Right lung (tissue), 10 donors: ENCODE measurements at places on chromosomes 1 and 21.

GRCh38 chr1:8640950-8641349, 176.5 kb downstream of the RERE start:
- DNase-seq: no peak

- no peak for DNase-seq
Observed at GRCh38 chr21:38346286-38346685, 89.5 kb downstream of the KCNJ15 start.

GRCh38 chr1:107941123-107941522, 23.9 kb downstream of the VAV3 start:
- no peak for DNase-seq

- no peak for DNase-seq
Observed at GRCh38 chr1:30586671-30587070, 136.7 kb downstream of the MATN1 start.

GRCh38 chr1:71080230-71080738, 551 bp downstream of the ZRANB2 start:
- DNase-seq: peak; percentile 18

GRCh38 chr1:96730574-96731298, 9.2 kb downstream of the PTBP2 start:
- DNase-seq: no peak
